ENCODE measurements at places on chromosomes 1 and 21.

DNA sequence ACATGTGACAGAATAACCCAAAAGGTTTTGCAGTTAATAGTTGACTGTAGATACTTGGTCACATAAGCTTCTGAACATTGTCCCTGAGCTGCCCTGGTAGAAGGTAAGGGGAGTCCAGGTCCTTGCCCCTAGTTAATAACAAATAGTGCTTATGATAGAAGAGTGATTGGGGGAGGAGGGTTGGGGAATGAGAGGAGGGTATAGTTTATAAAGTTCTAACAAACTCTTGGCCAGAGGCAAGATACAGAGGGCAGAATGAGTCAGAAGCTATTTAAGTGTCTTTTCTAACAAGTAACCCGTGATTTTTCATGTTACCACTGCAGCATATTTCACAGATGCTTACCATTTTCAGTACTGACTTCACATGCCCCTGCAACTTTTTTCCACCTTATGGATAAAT, 26.7 kb upstream of the MYOCOS start:
- DNase-seq: no peak

DNA sequence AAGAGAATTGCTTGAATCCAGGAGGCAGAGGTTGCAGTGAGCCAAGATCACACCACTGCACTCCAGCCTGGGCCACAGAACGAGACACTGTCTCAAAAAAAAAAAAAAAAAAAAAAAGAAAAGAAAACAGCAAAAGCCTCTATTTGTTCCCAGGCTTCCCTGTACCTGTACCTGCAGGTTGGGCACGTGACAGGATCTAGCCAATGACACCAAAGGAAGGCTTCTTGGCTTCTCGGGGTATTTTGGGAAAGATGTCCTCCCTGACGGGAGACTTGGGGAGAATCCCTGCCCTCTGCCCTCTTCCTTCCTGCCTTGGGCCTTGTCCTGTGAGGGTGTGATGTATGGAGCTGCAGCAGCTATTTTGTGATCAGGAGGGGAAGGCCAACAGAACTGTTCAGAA, 22.8 kb downstream of the TMCO4 start:
- no peak for DNase-seq

GRCh38 chr1:54798206-54798605, 2.9 kb downstream of the TTC22 start:
- no peak for DNase-seq

GRCh38 chr21:42223826-42224575, 5.1 kb downstream of the ABCG1 start:
- DNase-seq: no peak

GRCh38 chr1:173330149-173330951, 123.2 kb upstream of the TNFSF4 start:
- no peak for DNase-seq

DNA sequence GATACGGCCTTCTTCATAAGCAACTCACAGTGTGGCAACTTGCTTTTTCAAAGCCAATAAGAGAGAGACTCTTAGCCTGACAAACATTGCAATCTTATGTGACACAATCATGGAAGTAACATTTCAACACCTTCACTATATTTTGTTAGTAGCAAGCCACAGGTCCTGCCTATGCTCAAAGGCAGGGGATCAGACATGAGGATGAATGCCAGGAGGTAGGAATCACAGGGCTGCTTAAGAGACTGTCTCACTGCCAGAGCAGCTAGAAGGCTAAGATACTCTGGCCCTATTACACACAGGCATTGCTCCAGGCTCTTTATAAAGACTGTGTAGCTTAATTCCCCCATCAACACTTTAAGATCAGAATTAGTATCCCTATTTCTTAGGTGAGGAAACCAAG, 236.2 kb upstream of the KAZN start:
- no peak for DNase-seq

GRCh38 chr1:247111700-247112478, 7.7 kb upstream of the ZNF669 start:
- peak; percentile 42 for DNase-seq

DNA sequence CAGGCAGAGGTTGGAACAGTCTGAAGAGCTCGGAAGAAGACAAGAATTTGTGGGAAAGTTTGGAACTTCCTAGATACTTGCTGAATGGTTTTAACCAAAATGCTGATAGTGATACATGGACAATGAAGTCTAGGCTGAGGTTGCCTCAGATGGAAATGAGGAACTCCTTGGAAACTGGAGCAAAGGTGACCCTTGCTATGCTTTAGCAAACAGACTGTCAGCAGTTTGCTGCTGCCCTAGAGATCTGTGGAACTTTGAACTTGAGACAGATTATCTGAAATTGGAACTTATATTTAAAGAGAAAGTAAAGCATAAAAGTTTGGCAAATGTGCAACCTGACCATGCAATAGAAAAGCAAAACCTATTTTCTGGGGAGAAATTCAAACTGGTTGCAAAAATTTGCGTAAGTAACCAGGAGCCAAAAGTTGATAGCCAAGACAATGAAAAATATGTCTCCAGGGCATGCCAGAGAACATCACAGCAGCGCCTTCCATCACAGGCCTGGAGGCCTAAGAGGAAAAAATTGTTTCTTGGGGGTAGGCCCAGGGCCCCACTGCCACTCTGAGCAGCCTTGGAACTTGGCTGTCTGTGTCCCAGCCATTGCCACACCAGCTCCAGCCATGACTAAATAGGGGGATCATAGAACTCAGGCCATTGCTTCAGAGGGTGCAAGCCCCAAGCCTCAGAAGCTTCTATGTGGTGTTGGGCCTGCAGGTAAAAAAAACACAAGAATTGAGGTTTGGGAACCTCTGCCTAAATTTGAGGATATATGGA, 675.3 kb downstream of the LTN1 start:
- DNase-seq: no peak

GRCh38 chr1:17538428-17539117, 925 bp upstream of the ARHGEF10L start:
- DNase-seq: no peak

DNA sequence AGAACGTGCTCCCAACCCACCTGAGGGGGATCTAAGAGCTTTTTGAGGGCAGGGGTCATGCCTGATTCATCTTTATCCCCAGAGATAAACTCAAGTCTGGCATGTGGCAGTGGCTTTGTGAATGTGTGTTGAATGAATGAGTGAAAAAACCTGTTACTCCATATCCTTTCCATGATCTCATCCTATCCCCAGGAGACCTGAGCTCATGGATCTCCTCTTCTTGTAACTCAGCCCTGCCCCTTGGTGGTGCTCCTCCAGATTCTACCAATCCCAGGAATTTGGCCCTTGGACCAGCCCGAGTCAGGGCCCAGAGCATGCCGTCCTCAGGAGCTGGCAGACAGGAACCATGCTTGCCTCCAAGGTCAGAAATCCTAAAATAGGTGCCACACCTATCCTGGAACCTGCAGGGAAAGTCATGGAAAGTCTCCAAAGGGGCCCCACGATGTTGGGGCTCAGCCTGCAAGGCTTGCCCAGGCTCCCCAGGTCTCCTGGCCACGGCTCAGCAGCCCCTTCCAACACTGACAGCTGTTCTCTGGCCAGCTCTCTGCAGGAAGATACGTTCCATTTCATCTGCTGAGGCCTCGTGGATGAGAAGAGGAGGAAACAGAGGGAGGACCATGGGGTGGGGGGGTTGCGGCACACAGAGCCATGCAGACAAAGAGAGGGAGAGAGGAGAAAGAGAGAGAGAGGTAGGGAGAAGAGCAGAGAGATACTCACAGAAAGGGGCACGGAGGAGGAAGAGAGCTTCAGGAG, 214.6 kb downstream of the TRABD2B start:
- DNase-seq: no peak

DNA sequence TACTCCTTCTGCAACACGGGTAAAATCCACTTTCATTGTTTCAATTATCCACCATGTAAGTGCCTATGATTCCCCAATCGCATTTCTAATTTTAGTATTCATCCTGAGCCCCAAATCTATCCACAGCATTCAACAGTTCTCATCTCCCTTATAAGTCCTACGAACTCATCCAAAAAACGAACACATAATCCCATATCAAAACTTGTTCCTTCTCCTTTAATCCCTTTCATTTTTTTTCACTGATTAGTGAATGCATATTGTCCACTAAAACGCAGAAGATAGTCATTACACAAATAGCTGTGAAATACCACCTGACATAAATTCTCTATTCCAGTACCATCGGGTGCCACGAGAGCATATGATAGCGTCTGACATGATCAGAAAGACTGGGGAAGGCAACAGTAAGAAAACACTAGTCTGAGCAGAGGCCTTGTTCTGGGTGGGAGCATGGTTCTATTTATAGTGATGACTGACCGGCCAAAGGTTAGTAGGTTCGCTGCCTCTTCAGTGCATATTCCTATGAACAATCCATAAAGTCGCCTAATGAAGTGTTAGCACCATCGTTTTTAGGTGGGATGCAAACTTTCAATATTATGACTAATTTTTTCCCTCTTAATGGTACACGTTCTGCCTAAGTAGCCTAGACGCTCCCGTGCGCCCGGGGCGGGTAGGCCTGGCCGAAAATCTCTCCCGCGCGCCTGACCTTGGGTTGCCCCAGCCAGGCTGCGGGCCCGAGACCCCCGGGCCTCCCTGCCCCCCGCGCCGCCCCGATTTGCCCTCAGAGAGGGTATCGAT, 648 bp downstream of the ATP5PF start:
- no peak for DNase-seq

GRCh38 chr21:28627691-28628090, 365.0 kb downstream of the LTN1 start:
- no peak for DNase-seq

Data from activated T-cell treated with anti-CD3 and anti-CD28 coated beads, Interleukin-2, amount 50 U/mL, for 24 hours (primary cell).